ENCODE measurements at places on chromosomes 16 and 17. TPM values are rescaled to one million over a fixed set of nuclear protein-coding genes. Genes with fewer than 3 reads are reported as not detected.

Gene KCNH4
- total RNA-seq, result not detected

GRCh38 chr16:89289428-89290395 is 72.2 kb downstream of the ZNF778 start:
- peaks cover 12% of the 10 kb centered on the region for H3K4me1 ChIP-seq
- H3K36me3 ChIP-seq, result peaks cover 30% of the 10 kb centered on the region
- no peak overlapping the region for H3K4me3 ChIP-seq
- no peak for DNase-seq
- no peak overlapping the region for H3K27ac ChIP-seq

DNA sequence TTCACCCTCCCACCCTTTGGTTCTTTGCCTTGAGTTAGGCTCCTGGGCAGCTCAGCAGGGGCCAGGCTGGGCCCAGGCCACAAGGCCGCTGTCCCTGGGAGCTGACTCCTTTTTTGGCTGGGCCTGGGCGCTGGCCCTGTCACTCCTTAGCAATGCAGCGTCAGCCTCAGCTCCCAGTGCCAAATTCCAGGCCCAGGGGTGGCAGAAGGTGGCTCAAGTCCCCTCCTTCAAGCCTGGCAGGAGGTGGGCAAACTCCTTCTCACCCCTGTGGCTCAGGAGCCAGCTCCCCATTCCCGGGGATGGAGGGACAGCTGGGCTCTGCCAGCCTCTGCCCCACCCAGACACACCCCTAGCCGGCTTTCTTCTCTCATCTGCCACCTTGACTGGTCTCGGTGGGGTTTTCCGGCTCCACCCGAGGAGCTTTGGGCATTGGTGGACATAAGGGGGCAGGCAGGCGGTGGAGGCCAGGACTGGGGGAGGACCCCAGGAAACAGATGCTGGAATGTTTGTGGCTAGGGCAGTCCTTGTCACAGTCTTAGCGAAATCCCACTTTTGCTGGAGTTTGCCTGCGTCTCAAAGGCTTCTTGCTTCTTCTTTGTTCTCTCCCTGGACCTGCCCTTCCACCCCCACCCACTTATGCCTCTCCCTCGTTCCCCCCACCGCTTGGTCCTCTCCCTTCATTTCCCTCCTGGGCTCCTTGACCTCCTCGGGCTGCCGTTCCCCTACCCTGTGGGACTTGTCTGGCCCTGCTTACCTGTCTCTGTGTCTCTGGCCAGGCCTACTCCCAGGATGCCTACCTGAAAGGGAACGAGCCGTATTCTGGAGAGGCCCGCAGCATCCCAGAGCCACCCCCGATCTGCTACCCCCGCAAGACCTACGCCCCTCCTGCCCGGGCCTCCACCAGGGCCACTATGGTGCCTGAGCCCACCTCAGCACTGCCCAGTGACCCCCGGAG is 37.4 kb downstream of the ARHGAP23 start:
- no peaks in the 10 kb centered on the region for H3K27me3 ChIP-seq
- H3K4me1 ChIP-seq, result peaks cover 85% of the 10 kb centered on the region
- peaks cover 18% of the 10 kb centered on the region for H3K36me3 ChIP-seq
- no peak for DNase-seq
- peak overlapping the region; percentile 93 for H3K27ac ChIP-seq

GRCh38 chr16:17939723-17940122 is 396.8 kb downstream of the NPIPA8 start:
- no peaks in the 10 kb centered on the region for H3K4me1 ChIP-seq
- H3K36me3 ChIP-seq, result no peaks in the 10 kb centered on the region
- DNase-seq, result no peak
- no peak overlapping the region for H3K4me3 ChIP-seq
- no peaks in the 10 kb centered on the region for H3K27me3 ChIP-seq
- no peak overlapping the region for H3K27ac ChIP-seq

DNA sequence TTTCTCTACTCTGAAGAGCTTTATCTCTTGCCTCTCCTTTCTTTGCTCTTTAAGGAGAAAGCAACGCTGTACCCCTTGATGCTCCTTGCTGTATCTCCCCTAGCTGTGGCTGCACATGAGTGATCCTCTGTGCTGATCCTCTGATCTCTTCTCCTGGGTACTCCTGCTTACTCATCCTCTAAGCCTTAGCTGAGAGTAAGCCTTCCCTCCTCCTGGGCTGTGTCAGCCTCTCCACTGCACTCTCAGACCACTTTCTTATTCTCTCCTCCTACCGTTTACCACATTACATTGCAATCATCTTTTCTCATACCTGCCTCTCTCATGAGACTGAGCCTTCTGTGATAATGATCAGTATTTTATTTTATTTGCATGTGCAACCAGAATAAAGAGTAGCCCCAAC is 25.1 kb downstream of the SOX9 start:
- no peak overlapping the region for H3K27ac ChIP-seq
- no peak for DNase-seq
- no peak overlapping the region for H3K4me3 ChIP-seq
- H3K27me3 ChIP-seq, result no peaks in the 10 kb centered on the region
- H3K36me3 ChIP-seq, result no peaks in the 10 kb centered on the region
- no peaks in the 10 kb centered on the region for H3K4me1 ChIP-seq

Gene CD7
- total RNA-seq, result 3.8 TPM

DNA sequence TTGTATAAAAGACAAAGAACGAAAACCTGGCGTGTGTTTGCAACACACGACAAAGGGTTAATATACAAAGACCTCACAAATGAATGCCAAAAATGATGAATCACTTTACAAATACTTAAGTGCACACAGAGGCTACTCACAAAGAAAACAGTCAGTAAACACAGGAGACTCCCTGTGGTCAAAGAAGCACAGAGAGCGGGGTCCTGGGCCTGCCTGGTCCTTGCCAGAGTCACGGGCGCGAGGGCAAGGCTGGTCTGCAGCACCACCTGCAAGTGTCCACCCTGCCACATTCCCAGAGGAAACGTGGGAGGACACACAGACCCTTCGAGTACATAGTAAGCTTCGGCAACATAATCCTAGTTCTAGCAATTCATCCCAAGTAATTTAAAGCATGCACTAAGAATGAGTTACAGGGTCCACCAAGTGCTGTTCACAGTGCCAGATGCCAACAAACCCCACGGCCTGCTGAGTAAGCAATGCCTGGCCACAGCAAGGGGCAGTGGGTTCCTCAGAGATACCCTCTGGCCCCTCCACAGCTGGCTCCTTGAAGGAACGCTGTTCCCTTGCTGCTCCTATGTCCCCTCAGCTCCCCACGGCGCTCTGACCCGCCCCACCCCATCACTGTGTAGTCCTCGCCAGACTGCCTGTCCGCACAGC is 24.6 kb upstream of the FAAP100 start:
- H3K4me1 ChIP-seq, result peaks cover 12% of the 10 kb centered on the region
- no peak for DNase-seq
- H3K36me3 ChIP-seq, result peaks cover 5% of the 10 kb centered on the region
- no peaks in the 10 kb centered on the region for H3K27me3 ChIP-seq
- H3K4me3 ChIP-seq, result no peak overlapping the region

GRCh38 chr17:49727380-49727779 is 19.6 kb upstream of the SLC35B1 start:
- H3K4me3 ChIP-seq, result no peak overlapping the region
- H3K27ac ChIP-seq, result no peak overlapping the region
- peaks cover 25% of the 10 kb centered on the region for H3K4me1 ChIP-seq
- no peak for DNase-seq
- H3K27me3 ChIP-seq, result no peaks in the 10 kb centered on the region
- H3K36me3 ChIP-seq, result no peaks in the 10 kb centered on the region

Gene CD300E
- 0.53 TPM for total RNA-seq

GRCh38 chr16:24611310-24611709 is 71.9 kb downstream of the RBBP6 start:
- no peaks in the 10 kb centered on the region for H3K27me3 ChIP-seq
- H3K27ac ChIP-seq, result no peak overlapping the region

Gene TRPV2
- total RNA-seq, result 1.8 TPM

DNA sequence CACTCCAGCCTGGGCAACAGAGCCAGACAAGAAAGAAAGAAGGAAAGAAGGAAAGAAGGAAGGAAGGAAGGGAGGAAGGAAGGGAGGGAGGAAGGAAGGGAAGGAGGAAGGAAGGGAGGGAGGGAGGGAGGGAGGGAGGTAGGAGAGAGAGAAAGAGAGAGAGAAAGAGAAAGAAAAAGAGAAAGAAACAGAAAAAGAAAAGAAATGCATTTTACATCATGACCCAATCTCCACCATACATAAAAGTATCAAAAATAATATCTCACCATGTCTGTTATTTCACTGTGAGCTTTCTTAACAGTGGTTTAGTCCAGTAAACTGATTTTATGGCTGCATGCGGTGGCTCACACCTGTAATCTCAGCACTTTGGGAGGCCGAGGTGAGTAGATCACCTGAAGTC is 70.0 kb downstream of the CYTH1 start:
- no peak for DNase-seq
- no peak overlapping the region for H3K4me3 ChIP-seq
- peaks cover 21% of the 10 kb centered on the region for H3K4me1 ChIP-seq
- H3K27me3 ChIP-seq, result no peaks in the 10 kb centered on the region
- H3K27ac ChIP-seq, result no peak overlapping the region

GRCh38 chr16:47753659-47754058 is 292.5 kb downstream of the PHKB start:
- DNase-seq, result no peak

DNA sequence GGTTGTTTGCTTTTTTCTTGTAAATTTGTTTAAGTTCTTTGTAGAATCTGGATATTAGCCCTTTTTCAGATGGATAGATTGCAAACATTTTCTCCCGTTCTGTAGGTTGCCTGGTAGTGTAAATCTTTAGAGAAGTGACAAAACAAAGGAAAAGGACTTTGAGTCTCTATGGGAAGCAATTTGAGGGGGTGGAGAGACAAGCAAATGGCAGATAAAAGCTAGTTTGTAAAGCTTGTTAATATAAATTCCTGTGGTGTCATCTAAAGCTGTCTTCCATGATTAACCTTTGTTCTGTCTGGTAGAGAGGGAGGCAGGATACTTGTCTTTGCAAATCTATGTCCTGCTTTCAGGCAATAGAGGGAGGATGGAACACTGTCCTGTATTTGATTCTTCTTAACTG is 40.6 kb upstream of the CACNG4 start:
- H3K4me1 ChIP-seq, result no peaks in the 10 kb centered on the region
- H3K27me3 ChIP-seq, result no peaks in the 10 kb centered on the region
- no peak overlapping the region for H3K4me3 ChIP-seq

Gene ARSG
- 7.6 TPM for total RNA-seq

Gene KRTAP16-1
- total RNA-seq, result not detected

GRCh38 chr16:51757505-51757904 is 606.4 kb upstream of the SALL1 start:
- H3K4me3 ChIP-seq, result no peak overlapping the region
- no peak for DNase-seq
- H3K27me3 ChIP-seq, result no peaks in the 10 kb centered on the region
- no peak overlapping the region for H3K27ac ChIP-seq
- H3K36me3 ChIP-seq, result no peaks in the 10 kb centered on the region

Gene RHBDF2
- 29.4 TPM for total RNA-seq

Gene MFAP4
- total RNA-seq, result 10.1 TPM

DNA sequence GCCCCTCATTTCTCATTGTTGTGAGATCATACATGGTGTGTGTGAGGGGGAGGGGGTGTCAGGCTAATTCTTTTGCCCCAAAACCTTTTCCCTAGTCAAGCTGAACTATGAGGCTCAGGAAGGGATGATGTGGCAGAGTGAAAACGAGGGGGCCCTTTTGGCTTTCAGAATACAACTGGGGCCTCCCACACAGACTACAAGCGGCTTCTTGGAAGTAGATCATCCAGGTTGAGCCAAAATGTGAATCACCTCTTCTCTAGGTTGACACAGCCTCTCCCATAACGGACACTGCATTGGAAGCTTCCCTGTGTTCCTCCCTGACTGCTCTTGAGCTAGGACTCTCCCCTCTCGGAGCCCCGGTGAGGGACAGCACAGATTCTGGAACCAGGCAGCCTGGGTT is 2.3 kb upstream of the ALKBH5 start:
- H3K36me3 ChIP-seq, result no peaks in the 10 kb centered on the region
- no peak overlapping the region for H3K4me3 ChIP-seq
- H3K4me1 ChIP-seq, result peaks cover 43% of the 10 kb centered on the region
- no peaks in the 10 kb centered on the region for H3K27me3 ChIP-seq

- no peak for DNase-seq
- peak overlapping the region; percentile 58 for H3K4me3 ChIP-seq
- peaks cover 3% of the 10 kb centered on the region for H3K27me3 ChIP-seq
- H3K36me3 ChIP-seq, result no peaks in the 10 kb centered on the region
Observed at GRCh38 chr17:8120520-8121406, 2.4 kb upstream of the ALOXE3 start.

DNA sequence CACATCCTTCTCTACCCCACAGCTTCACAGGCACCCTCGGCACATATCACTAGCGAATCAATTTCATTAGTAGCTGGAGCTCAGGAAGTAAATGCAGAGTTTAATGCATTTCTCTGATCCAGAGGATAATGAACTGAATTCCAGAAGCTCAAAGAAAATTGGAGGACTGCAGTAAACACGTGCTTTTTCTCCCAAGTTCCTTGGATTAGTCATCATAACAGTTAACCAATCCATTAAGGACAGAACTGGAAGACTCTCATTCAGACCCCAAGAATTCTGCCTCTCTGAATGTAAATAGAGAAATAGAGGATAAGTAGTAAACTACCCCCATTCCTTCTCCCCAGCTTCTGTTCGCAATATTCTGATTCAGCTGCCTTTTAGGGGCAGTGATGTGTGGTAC is 40.7 kb downstream of the DUSP14 start:
- H3K27ac ChIP-seq, result no peak overlapping the region
- H3K4me3 ChIP-seq, result no peak overlapping the region
- no peaks in the 10 kb centered on the region for H3K27me3 ChIP-seq
- no peaks in the 10 kb centered on the region for H3K4me1 ChIP-seq
- H3K36me3 ChIP-seq, result peaks cover 96% of the 10 kb centered on the region
- DNase-seq, result no peak
